ENCODE measurements at places on chromosomes 6 and 20. TPM values are rescaled to one million over a fixed set of nuclear protein-coding genes. Genes with fewer than 3 reads are reported as not detected.

PSORS1C2 gene
- total RNA-seq: not detected

DNA sequence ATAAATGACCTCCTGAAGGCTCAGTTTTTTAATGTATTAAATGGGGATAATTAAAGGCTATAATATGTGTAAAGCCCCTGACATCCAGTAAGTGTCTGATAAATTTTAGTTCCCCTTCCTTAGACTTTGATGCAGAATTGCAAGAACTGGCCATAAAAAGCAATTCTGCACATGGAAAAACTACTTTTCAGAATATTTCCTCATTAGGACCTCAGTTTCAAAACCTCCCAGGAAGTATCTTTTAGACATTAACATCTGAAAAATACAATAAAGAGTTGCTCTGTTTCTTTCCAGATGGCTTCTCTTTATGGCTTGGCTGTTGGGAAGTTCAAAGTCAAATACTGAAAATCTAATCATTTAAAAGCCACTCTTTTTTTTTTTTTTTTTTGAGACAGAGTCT is 106.3 kb upstream of the ZNF217 start:
- no peak for DNase-seq

- no peak for DNase-seq
Measured at GRCh38 chr6:7042056-7042653, 65.6 kb upstream of the RREB1 start.

DNA sequence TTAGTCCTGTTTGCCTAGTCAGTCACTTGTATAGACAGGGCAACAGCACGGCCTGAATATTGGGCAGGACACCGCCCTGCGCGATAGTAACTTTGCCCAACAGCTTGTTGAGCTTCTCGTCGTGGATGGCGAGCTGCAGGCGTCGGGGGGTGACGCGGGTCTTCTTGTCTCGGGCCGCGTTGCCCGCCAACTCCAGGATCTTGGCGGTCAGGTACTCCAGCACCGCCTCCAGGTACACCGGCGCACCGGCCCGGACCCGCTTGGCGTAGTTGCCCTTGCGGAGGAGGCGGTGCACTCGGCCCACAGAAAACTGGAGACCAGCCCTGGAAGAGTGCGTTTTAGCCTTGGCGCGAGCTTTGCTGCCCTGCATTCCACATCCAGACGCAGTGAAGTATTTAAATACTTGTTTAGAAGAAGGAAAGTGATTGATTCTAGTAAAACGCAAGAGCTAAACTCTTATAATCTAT is 92.8 kb upstream of the BTN3A2 start:
- peak; percentile 64 for DNase-seq

GLP1R gene
- not detected for total RNA-seq

DNA sequence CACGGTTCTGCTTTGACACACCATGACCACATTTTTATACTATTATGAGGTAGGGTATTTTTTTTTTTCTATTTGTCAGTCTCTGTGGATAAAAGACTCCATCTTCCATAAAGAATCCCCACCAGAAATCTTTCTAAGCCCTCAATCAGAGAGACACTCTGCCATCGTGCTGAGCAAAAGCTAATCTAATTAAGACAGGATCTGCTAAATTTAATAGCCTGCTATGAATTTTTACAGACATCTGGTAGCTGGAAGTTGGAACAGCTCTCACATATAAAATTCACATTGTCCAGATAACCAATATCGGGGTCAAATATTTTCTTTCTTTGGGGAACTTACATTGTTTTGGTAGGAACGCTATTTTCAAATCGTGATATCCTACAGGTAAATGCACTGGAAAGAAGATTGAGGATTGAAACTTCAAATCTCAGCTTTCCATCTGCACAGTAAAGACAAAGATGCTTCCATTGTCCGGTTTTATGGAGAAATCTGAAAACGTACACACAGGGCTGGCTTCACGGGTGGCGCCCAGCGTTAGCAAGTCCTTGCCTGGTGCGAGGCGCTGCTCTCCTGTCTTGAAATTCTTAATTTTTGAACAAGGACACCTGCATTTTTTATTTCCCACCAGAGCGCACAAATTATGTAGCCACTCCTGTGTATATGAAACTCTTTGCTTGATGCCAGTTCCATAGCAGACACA is 573.8 kb upstream of the NOX3 start:
- no peak for DNase-seq

DEFB118 gene
- not detected for total RNA-seq

GRCh38 chr20:47878601-47879027 is 93.3 kb upstream of the SULF2 start:
- DNase-seq: no peak

- DNase-seq: no peak
Measured at GRCh38 chr6:72677740-72678139, 55.9 kb downstream of the KCNQ5 start.

DNA sequence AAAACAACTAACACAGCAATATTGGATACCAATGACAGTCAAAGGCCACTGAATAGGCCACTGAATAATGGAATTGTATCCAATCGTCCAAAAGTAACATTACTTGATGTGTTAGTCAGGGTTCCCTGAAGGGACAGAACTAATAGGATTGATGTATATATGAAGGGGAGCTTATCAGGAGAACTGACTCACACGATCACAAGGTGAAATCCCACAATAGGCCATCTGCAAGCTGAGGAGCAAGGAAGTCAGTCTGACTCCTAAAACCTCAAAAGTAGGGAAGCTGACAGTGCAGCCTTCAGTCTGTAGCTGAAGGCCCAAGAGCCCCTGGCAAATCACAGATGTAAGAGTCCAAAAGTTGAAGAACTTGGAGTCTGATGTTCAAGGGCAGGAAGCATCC is 571.4 kb downstream of the PRKN start:
- DNase-seq: no peak

NFATC2 gene
- 36.5 TPM for total RNA-seq

Data from activated CD4-positive, alpha-beta memory T cell treated with anti-CD3 and anti-CD28 coated beads for 36 hours (primary cell).